ENCODE measurements at places on chromosomes 1 and 21. TPM values are rescaled to one million over a fixed set of nuclear protein-coding genes. Genes with fewer than 3 reads are reported as not detected.

The BMP8B gene
- total RNA-seq, result 2.3 TPM

The TMEM82 gene
- not detected for total RNA-seq

The GJB5 gene
- 164 TPM for total RNA-seq

The PLA2G2D gene
- not detected for total RNA-seq

The LRRC38 gene
- 0.45 TPM for total RNA-seq

The CNN3 gene
- total RNA-seq, result 73.7 TPM

The CYP4B1 gene
- 116 TPM for total RNA-seq

The LCK gene
- 0.26 TPM for total RNA-seq

The FALEC gene
- total RNA-seq, result not detected

The B4GALT2 gene
- 21.4 TPM for total RNA-seq

DNA sequence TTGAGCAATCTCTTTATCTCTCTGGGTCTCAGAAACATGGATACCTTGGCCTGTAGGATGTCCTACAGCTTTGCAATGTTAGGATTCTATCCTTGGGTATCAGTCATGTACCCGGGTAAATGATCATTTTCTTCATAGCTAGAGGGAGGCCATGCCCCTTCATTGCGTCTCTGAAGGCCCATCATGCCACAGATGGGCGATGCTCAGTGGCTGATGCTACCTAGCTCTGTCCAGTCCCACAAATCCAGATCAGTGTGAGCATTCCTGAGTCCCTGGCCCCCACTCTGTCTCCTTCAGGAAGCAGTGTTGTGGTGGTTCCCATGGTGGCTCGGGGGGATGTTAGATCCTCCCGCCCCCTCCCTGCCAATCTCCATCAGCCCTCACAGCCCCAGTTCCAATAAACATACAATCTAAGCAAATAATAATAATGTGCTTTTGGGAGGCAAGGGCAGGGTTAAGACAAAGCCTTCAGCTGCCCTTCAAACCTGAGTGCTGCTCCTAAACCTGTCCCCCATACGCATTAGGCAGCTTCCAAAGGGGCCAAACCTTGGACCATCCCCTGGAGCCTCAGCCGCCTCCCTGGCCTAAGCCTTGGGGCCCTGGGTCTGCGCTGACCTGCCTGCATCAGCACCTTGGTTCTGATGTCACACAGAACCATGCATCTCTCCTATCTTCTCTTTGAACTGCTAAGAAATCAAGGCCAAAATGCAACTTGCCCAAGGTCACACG is 681 bp upstream of the GPR61 start:
- no peak overlapping the region for H3K4me3 ChIP-seq
- peaks cover 4% of the 10 kb centered on the region for H3K4me1 ChIP-seq
- H3K27ac ChIP-seq, result no peak overlapping the region
- no peak for DNase-seq
- H3K36me3 ChIP-seq, result no peaks in the 10 kb centered on the region

DNA sequence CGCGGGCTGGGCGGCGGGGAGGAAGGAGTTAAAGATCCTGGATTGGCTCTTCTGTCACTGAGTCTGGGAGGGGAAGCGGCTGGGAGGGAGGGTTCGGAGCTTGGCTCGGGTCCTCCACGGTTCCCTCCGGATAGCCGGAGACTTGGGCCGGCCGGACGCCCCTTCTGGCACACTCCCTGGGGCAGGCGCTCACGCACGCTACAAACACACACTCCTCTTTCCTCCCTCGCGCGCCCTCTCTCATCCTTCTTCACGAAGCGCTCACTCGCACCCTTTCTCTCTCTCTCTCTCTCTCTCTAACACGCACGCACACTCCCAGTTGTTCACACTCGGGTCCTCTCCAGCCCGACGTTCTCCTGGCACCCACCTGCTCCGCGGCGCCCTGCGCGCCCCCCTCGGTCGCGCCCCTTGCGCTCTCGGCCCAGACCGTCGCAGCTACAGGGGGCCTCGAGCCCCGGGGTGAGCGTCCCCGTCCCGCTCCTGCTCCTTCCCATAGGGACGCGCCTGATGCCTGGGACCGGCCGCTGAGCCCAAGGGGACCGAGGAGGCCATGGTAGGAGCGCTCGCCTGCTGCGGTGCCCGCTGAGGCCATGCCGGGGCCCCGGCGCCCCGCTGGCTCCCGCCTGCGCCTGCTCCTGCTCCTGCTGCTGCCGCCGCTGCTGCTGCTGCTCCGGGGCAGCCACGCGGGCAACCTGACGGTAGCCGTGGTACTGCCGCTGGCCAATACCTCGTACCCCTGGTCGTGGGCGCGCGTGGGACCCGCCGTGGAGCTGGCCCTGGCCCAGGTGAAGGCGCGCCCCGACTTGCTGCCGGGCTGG is at the start of gene NPR1:
NPR1 (plus strand) TSS at position 170 of the 818 bp plus-strand sequence; CDS start at position 591, 421 bp downstream.
- peaks cover 22% of the 10 kb centered on the region for H3K4me1 ChIP-seq
- H3K36me3 ChIP-seq, result peaks cover 5% of the 10 kb centered on the region
- peak; percentile 92 for DNase-seq
- H3K4me3 ChIP-seq, result peak within 1 kb of the TSS; percentile 50

- no peaks in the 10 kb centered on the region for H3K36me3 ChIP-seq
- H3K27ac ChIP-seq, result no peak overlapping the region
- DNase-seq, result no peak
- no peaks in the 10 kb centered on the region for H3K4me1 ChIP-seq
These were observed 84.2 kb upstream of the RNPC3 start for GRCh38 chr1:103441342-103441741.

DNA sequence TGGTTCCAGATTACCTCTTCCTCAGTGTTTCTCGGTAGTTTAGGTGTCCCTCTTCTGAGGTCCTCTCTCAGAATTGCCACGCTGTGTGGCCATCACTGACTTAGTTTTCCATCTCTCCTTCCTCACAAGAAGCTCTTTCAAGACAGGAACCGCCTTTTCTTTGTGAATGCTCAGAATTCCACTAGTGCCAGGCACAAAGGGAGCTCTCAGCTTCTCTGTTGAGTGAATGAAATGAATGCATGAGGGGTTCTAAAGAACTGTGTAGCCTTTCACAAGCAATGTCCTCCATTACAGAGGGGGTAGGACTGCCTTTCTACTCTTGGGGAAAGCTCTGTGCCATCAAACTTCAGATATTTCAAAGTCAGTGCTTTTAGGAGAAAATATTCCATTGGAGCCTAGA is 546.8 kb downstream of the RWDD3 start:
- H3K4me3 ChIP-seq, result no peak overlapping the region
- H3K27me3 ChIP-seq, result no peaks in the 10 kb centered on the region
- H3K36me3 ChIP-seq, result no peaks in the 10 kb centered on the region
- no peak overlapping the region for H3K27ac ChIP-seq

- H3K4me3 ChIP-seq, result no peak overlapping the region
- no peak for DNase-seq
- H3K27me3 ChIP-seq, result no peaks in the 10 kb centered on the region
- peaks cover 15% of the 10 kb centered on the region for H3K4me1 ChIP-seq
- no peak overlapping the region for H3K27ac ChIP-seq
- H3K36me3 ChIP-seq, result no peaks in the 10 kb centered on the region
These were observed 106.7 kb upstream of the C21orf91 start for GRCh38 chr21:17925899-17926298.

DNA sequence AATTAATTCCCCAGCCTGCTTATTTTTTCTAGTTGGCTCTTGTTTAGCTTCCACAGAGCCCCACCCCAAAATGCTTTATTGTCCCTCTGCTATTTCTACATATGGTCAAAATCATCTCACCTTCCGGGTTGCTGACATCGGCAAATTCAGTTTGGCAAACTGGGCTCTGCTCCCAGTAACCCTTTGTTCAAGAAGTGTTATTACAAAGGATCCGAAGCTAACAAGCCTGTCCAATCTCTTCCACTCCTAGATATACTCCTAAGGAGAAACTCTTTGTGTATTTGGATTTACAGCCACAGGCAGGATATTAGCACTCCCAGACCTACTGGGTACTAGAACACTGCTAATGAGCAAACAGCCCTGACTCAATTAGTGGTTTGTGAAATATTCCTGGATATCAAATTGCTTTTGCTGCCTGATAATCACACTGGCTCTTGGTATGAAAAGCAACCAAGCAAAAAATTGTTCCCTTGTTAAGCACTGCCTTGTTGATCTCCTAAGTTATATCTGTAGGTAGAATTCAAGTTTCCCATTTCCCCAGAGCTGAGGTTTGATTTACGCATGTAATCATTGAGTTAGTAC is 4.0 kb downstream of the JUN start:
- no peak for DNase-seq
- H3K4me1 ChIP-seq, result peaks cover 26% of the 10 kb centered on the region
- peak overlapping the region; percentile 13 for H3K27ac ChIP-seq

DNA sequence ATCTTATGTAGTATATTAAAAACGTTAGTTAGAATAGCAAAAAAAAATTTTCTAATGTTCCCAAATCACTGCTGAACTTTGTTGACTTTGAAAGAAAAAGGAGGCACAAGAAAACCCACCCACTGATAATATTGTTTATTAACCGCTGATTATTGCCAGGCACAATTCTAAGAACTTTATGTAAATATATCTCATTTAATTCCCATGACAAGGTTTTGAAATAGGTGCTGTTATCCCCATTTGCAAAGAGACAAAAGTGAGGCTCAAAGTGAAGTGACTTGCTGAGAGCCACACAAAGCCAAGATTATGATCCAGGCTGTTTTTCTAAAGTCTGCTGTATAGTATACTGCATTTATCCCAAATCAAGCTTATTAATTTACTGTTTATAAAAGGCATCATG is 56.4 kb downstream of the SASS6 start:
- no peaks in the 10 kb centered on the region for H3K4me1 ChIP-seq
- no peak overlapping the region for H3K4me3 ChIP-seq
- H3K36me3 ChIP-seq, result peaks cover 74% of the 10 kb centered on the region
- no peaks in the 10 kb centered on the region for H3K27me3 ChIP-seq

- no peak overlapping the region for H3K4me3 ChIP-seq
- H3K27me3 ChIP-seq, result no peaks in the 10 kb centered on the region
- no peaks in the 10 kb centered on the region for H3K36me3 ChIP-seq
- no peak for DNase-seq
These were observed 382.1 kb downstream of the PTPRC start for GRCh38 chr1:199020904-199021303.

DNA sequence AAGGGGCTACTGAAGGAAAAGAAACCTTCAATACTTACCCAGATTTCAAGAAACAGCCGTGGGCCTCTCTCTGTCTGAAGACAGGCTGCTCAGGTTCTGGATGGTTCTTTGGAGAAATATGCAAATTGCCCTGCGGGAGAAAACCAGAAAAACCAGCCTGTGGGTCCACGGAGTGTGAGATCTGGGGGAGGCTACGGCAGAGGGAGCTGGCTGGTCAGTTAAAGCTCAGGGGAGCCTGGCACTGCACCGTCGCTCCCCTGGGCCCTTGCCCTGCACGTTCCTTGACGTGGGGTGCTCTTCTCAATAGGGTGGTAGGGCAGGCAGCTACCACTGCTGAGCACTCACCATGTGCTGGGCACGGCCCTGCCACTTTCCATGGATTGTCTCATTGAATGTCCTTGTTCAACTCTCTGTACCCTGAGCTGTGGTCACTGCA is 12.7 kb downstream of the TMCO4 start:
- H3K4me1 ChIP-seq, result no peaks in the 10 kb centered on the region
- no peaks in the 10 kb centered on the region for H3K27me3 ChIP-seq
- no peak overlapping the region for H3K4me3 ChIP-seq
- no peak for DNase-seq

DNA sequence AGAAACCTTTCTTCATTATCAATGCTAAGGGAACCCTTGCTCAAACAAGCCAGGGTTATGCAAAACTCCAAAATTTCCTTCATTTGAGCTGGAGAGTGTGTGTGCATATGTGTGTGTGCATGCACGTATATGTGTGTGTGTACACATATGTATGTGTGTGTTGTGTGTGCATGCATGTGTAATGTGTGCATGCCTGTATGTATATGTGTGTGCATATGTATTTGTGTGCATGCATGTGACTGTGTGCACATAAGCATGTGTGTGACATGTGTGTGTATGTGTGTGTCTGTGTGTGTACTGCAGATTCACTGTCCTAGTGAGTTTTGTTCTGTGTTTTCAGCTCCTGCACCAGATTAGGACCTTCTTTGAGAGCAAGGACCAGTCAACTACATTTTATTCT is 28.2 kb downstream of the PAX7 start:
- no peaks in the 10 kb centered on the region for H3K4me1 ChIP-seq
- no peak for DNase-seq
- H3K27me3 ChIP-seq, result peaks cover 56% of the 10 kb centered on the region
- no peak overlapping the region for H3K27ac ChIP-seq

DNA sequence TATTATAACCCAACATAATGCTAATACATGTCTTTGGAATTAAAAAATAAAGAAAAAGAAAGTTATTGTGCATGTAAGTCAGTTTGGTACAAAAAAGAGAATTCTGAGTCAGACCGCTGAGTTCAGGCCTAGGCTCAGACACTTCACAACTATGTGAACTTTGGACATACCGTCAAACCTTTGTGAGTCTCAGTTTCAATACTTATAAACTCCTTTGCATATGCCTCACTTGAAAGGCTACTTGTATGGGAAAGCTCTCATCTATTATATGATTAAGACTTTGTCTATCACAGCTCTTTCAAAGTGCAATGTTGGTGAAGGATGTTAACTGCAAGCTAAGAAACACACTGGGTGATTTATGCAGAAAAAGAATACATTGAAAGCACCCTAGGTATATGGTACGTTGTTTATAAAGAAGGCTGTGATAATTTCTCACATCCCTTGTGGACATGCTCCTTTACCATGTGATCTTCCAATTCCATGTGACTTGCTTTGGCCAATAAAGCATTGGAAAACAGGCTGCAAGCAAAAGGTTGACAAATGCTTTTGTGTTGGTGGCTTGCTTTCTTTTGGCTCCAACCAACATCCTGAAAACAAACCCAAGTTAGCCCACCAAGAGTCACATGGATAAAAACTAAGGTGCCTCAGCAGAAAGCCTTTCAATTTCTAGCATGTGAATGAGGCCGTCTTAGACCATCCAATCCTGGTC is 49.6 kb downstream of the INTS7 start:
- no peaks in the 10 kb centered on the region for H3K27me3 ChIP-seq
- H3K4me3 ChIP-seq, result no peak overlapping the region
- H3K4me1 ChIP-seq, result no peaks in the 10 kb centered on the region
- no peak overlapping the region for H3K27ac ChIP-seq

DNA sequence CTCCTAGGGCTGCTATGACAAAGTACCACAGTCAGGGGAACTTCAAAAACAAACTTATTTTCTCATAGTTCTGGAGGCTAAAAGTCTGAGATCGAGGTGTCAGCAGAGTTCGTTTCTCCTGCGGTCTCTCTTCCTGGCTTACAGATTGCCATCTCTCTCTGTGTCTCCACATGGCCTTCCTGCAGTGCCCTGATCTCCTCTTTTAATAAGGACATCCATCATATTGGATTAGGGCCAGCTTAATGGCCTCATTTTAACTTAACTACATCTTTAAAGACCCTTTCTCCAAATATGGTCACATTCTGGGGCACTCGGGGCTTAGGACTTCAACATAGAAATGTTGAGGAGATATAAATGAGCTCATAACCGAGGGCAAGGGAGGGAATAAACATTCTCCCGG is 12.2 kb downstream of the C1orf74 start:
- H3K27me3 ChIP-seq, result no peaks in the 10 kb centered on the region
- no peak overlapping the region for H3K4me3 ChIP-seq
- no peaks in the 10 kb centered on the region for H3K36me3 ChIP-seq
- no peak overlapping the region for H3K27ac ChIP-seq
- H3K4me1 ChIP-seq, result peaks cover 18% of the 10 kb centered on the region
- no peak for DNase-seq

GRCh38 chr1:48202030-48202752 is 20.3 kb upstream of the SLC5A9 start:
- H3K36me3 ChIP-seq, result no peaks in the 10 kb centered on the region
- no peaks in the 10 kb centered on the region for H3K27me3 ChIP-seq
- H3K4me1 ChIP-seq, result peaks cover 53% of the 10 kb centered on the region
- no peak overlapping the region for H3K27ac ChIP-seq
- H3K4me3 ChIP-seq, result no peak overlapping the region

- H3K4me1 ChIP-seq, result peaks cover 11% of the 10 kb centered on the region
- no peak overlapping the region for H3K4me3 ChIP-seq
- H3K27ac ChIP-seq, result peak overlapping the region; percentile 53
These were observed 668.0 kb downstream of the MRPL39 start for GRCh38 chr21:24939291-24939690.

- no peak overlapping the region for H3K4me3 ChIP-seq
- no peak overlapping the region for H3K27ac ChIP-seq
- no peak for DNase-seq
- no peaks in the 10 kb centered on the region for H3K36me3 ChIP-seq
- H3K4me1 ChIP-seq, result no peaks in the 10 kb centered on the region
These were observed 237.6 kb downstream of the PTPRC start for GRCh38 chr1:198876371-198876871.

All from suprapubic skin (tissue), 4 donors.